ENCODE measurements at places on chromosomes 1 and 21. TPM values are rescaled to one million over a fixed set of nuclear protein-coding genes. Genes with fewer than 3 reads are reported as not detected.

- no peak overlapping the region for H3K27ac ChIP-seq
- H3K27me3 ChIP-seq, result no peaks in the 10 kb centered on the region
- no peaks in the 10 kb centered on the region for H3K36me3 ChIP-seq
These were observed 196.7 kb upstream of the GALNT2 start for GRCh38 chr1:229870381-229870780.

DNA sequence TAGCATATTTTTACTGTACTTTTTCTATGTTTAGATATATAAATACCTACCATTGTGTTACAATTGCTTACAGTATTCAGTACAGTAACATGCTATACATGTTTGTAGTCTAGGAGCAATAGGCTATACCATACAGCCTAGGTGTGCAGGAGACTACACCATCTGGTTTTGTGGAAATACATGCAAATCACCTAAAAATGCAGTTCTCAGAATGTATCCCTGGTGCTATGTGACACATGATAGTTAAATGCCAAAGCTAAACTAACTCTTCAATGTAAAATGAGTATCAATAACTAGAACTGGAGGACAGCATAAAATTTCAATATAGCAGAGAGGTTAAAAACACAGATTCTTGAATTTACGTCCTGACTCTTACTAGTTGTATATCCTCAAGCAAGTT, 14.8 kb downstream of the NUCKS1 start:
- H3K27me3 ChIP-seq, result no peaks in the 10 kb centered on the region
- no peak overlapping the region for H3K27ac ChIP-seq
- no peak overlapping the region for H3K4me3 ChIP-seq
- no peaks in the 10 kb centered on the region for H3K36me3 ChIP-seq

MAP3K6 gene
- total RNA-seq, result 80.1 TPM

GRCh38 chr1:198713081-198713480, 74.2 kb downstream of the PTPRC start:
- no peak overlapping the region for H3K4me3 ChIP-seq
- no peaks in the 10 kb centered on the region for H3K4me1 ChIP-seq
- no peaks in the 10 kb centered on the region for H3K36me3 ChIP-seq
- no peaks in the 10 kb centered on the region for H3K27me3 ChIP-seq
- DNase-seq, result no peak
- H3K27ac ChIP-seq, result no peak overlapping the region

- H3K27ac ChIP-seq, result no peak overlapping the region
- DNase-seq, result no peak
- no peak overlapping the region for H3K4me3 ChIP-seq
- no peaks in the 10 kb centered on the region for H3K36me3 ChIP-seq
- no peaks in the 10 kb centered on the region for H3K27me3 ChIP-seq
- H3K4me1 ChIP-seq, result no peaks in the 10 kb centered on the region
These were observed 36.2 kb downstream of the TP73 start for GRCh38 chr1:3688356-3689137.

- no peaks in the 10 kb centered on the region for H3K4me1 ChIP-seq
- H3K27me3 ChIP-seq, result no peaks in the 10 kb centered on the region
- no peak overlapping the region for H3K4me3 ChIP-seq
- DNase-seq, result no peak
- peaks cover 83% of the 10 kb centered on the region for H3K36me3 ChIP-seq
- no peak overlapping the region for H3K27ac ChIP-seq
These were observed 27.2 kb upstream of the SHISA4 start for GRCh38 chr1:201861448-201861847.

DNA sequence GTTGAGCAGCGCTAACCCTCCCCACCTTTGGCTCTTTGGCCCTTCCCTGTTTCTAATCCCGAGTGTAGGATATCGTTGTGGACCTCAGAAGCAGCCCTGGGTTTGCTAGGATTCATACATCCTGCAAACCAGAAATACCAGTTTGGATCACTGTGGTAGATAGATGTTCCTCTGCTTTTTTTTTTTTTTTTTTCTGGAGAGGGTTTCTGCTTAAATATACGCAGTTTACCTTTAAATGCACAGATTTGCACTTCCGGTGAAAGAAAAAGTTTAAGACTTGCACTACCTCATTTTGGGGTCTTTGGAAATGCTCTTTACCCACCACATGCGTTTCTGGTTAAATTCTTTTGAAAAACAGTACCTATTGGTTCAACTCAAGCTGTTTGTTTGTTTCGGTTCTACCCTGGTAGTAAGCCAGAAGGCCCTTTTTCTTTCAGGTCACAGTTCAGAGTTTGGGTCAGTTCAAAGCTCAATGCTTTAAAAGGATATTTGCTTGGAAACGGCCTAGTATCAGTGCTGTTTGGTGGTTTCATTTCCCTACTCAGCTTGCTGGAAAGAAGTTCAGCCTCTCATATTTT, 908 bp downstream of the DDI2 start:
- H3K27ac ChIP-seq, result peak overlapping the region; percentile 97
- DNase-seq, result no peak
- no peaks in the 10 kb centered on the region for H3K36me3 ChIP-seq
- peaks cover 59% of the 10 kb centered on the region for H3K4me1 ChIP-seq
- H3K4me3 ChIP-seq, result peak overlapping the region; percentile 85

PLA2G4A gene
- total RNA-seq, result 3.0 TPM

GRCh38 chr1:223142795-223143536, at the start of gene TLR5:
TLR5 (minus strand) TSS chr1:223143248; CDS start chr1:223113031, 30,217 bp downstream.
- peak; percentile 96 for DNase-seq
- peak within 1 kb of the TSS; percentile 75 for H3K27ac ChIP-seq
- H3K4me3 ChIP-seq, result peak within 1 kb of the TSS; percentile 63
- peaks cover 29% of the 10 kb centered on the region for H3K4me1 ChIP-seq
- no peaks in the 10 kb centered on the region for H3K36me3 ChIP-seq

RYR2 gene
- 30.4 TPM for total RNA-seq

DDAH1 gene
- 36.0 TPM for total RNA-seq

FABP3 gene
- 14.6 TPM for total RNA-seq

DNA sequence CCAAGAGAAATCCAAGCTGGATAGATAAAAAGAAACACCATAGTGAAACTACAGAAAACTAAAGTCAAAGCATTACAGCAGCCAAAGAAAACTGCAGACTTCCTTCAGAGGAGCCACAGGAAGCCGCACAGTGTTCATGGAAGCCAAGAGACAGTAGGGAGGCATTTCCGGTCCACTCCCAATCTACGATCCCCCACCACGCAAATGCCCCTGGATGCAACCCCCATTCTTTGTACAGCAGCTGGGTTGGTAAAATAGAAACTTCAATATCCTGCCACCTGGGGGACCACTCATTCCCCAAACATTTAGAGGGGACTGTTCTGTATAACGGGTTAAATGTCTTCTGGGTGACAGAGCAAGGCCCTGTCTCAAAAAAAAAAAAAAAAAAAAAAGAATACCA, 43.9 kb upstream of the TSPEAR start:
- DNase-seq, result no peak
- H3K4me1 ChIP-seq, result no peaks in the 10 kb centered on the region
- peaks cover 29% of the 10 kb centered on the region for H3K27me3 ChIP-seq
- no peak overlapping the region for H3K4me3 ChIP-seq

DNA sequence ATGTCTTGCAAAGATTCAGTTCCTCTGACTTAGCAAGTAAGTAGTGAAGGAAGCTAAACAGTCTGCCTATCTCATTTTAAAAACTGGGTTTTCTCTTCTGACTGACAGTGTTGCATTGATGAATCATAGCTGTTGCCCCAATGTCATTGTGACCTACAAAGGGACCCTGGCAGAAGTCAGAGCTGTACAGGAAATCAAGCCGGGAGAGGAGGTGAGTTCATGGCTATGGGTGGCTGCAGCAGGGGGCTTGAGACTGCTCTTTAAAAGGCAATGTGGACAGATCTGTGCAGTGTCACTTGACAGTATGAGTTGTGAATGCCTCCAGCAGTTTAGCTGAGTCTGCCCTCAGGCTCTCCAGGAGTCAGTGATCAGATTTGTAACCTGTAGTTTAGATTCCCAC, 46.6 kb downstream of the SMYD2 start:
- no peak overlapping the region for H3K4me3 ChIP-seq
- no peaks in the 10 kb centered on the region for H3K27me3 ChIP-seq
- no peak overlapping the region for H3K27ac ChIP-seq
- DNase-seq, result no peak
- H3K36me3 ChIP-seq, result peaks cover 65% of the 10 kb centered on the region

- no peaks in the 10 kb centered on the region for H3K27me3 ChIP-seq
- DNase-seq, result no peak
- no peaks in the 10 kb centered on the region for H3K4me1 ChIP-seq
These were observed 14.4 kb downstream of the INAVA start for GRCh38 chr1:200909071-200909470.

CAPN9 gene
- not detected for total RNA-seq

DNA sequence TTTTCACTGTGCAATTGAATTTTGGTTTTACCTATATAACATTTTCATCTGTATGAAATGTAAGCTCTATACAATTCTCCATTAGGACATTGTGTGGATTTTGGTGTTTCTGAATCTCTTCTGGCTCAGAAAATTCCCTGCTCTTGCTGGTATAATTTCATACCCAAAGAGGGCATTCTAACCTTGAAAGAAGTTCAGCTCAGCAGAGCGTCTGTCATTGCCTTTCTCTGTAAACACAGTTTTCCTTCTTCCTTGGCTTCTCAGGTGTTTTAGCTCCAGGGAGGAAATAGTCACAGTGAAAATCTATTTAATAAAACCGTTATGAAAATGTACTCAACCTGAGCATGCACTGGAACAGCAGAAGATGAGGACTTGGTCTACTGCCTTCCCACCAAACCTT, 16.0 kb downstream of the DISC1 start:
- H3K4me3 ChIP-seq, result no peak overlapping the region
- H3K36me3 ChIP-seq, result no peaks in the 10 kb centered on the region
- H3K27ac ChIP-seq, result no peak overlapping the region
- H3K27me3 ChIP-seq, result no peaks in the 10 kb centered on the region

DNA sequence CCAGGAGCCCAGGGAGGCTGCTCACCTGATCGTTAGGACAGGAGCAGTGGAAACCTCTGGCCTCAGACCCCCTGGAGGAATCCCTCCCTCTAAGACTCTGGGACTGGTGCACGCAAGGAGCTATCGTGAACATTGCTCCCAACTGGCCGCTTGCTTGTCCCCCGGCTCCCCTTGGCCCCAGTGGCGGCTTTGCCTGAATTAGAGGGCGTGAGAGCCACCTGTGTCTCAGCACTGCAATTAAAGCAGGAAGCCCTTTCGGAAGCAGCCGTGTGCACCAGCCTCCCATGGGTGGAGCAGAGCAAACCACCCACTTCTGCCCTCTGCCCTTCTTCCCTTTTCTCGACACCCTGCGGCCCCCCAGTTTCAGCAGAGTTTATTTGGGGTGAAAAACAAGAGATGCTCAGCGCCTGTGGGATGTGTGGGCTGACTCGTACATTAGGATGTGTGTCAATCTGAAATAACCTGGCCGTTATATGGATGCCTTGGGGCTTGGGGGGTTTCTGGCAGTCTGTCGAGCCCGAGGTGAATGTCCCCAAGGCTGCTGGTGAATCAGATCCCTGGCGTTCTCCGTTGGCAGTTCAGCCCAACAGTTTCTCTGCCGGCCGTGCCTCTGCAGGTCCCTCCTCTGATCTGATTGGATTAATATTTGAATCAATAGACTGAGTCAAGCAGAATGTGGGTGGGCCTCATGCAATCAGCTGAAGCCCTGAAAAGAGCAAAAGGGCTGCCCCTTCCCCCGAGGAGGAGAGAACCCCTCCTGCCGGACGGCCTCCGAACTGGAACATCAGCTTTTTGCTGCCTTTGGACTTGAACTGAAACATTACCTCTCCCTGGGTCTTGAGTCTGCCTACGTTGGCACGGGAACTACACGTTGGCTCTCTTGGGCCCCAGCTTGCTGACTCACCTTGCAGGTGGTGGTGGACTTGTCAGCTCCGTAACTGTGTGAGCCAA, 7.3 kb upstream of the UMODL1 start:
- H3K4me1 ChIP-seq, result no peaks in the 10 kb centered on the region
- no peak overlapping the region for H3K27ac ChIP-seq
- peaks cover 69% of the 10 kb centered on the region for H3K27me3 ChIP-seq

Data from esophagus muscularis mucosa (tissue), 4 donors.